AG10803 (cell line): ENCODE measurements at places on chromosomes 3 and 15.

GRCh38 chr15:84934942-84935729 lies 46.5 kb upstream of the PDE8A start:
- no peak for DNase-seq

GRCh38 chr15:67240235-67241131 lies 14.0 kb downstream of the AAGAB start:
- no peak for DNase-seq

GRCh38 chr3:191982481-191982880 lies 521.5 kb downstream of the PYDC2 start:
- DNase-seq, result no peak

DNA sequence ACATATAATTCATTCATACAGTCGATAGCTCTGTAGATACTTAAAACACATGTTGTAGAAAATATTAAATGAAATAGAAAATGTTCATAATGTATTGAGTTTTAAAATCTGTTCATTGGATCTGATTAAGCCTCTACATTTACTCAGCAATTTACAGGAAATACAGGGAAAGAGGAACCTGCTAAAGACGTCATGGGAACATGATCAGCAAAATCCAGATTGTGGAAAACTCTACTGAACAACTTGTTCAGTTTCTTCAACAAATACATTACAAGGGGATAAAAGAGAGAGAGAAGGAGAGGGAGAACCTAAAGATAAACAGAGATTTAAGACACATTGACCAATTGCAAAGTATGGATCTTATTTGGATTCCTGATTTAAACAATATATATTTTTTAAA lies 46.7 kb downstream of the KLHL6 start:
- DNase-seq, result no peak

GRCh38 chr15:88907111-88907510 lies 6.1 kb downstream of the MFGE8 start:
- no peak for DNase-seq

DNA sequence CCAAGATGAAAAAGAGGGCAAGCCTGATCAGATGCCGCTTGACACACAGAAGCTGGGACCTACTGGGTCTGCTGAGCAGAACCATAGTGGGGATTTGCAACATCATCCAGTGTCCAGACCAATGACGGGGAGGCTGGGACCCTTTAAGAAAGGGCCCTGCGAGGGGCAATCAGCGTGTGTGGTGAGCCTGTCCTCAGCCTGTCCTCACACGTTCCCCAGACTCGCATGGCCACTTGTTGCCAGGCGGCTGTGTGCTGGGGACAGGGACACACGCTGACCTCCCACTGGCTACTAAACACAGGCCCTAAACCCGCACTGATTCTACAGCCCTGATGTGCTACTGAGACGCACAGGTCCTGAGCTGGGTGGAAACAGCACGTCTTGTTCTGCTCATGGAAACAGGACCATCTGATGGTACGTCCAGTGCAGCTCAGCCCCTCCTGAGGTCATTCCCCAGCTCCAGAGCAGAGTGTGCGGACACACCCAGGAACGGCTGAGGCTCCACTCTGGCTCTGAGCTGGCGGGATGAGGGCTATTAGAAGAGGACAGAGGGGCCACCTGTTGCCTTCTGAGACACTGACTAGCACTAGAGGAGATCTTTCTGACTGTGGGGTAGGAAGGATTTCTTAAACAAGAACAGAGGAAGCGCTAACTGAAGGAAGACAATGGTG lies 24.4 kb downstream of the PCSK6 start:
- DNase-seq, result no peak

- no peak for DNase-seq
These were observed 318.4 kb upstream of the GOLIM4 start for GRCh38 chr3:168414149-168414548.

DNA sequence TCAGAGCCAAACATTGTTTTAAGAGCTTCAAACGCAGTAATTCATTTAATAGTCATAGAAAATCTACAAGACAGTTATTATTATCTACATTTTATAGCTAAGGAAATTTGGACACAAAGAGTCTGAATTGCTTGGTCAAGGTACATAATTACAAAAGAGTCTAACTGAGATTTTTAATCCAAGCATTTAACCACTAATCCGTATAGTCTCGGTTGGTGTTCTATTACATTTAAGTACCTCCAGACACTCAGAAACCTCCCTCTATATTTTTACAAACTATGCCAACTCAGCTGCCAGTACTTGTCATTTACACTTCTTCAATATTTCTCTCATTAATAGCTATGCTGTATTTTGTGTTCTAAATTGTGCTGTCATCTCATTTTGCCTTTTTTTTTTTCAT lies 240.2 kb upstream of the PLSCR5 start:
- no peak for DNase-seq

GRCh38 chr15:89399238-89400115 lies 64.9 kb upstream of the POLG start:
- no peak for DNase-seq

DNA sequence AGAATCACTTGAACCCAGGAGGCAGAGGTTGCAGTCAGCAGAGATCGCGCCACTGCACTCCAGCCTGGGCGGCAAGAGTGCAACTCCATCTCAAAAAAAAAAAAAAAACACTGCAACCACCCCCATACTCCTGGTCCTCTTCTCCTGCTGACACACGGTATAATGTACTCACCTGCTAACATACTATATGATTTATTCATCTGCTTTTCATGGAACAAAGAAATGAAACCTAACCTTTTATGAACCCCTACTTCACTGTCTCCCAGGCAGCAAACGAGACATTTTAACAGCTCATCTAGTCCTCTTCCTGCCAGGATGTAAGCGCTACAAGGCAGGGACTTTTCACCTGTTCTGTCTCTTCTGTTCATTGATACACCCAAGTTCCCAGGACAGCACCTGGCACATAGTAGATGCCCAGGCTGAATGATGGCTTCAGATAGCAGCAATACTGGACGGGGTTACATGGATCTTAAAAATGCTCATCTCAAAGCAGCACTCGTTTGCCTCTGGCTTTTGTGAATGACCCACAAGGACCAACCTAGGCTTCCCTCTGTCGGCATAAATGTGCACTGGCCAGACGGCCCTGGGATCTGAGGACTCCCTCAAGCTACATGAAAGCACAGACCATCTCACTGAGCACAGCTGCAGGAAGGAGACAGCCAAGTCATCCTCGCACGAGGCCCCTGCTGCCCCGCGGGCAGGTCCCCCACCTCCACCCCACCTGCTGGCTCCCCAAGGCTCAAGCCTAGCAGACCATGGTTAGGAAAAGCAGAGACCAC lies 20.3 kb downstream of the XXYLT1 start:
- peak; percentile 40 for DNase-seq

GRCh38 chr15:101276501-101277037 lies 716 bp downstream of the SELENOS start:
- peak; percentile 49 for DNase-seq

GRCh38 chr3:150921209-150921608 lies 16.0 kb upstream of the MINDY4B start:
- no peak for DNase-seq

- DNase-seq, result peak; percentile 97
These were observed 19.8 kb upstream of the CELF6 start for GRCh38 chr15:72339777-72340177.

GRCh38 chr3:121974601-121975111 lies 47.4 kb downstream of the ILDR1 start:
- DNase-seq, result no peak
